Thoracic aorta (tissue), 2 donors: ENCODE measurements at places on chromosomes 13 and 19. TPM values are rescaled to one million over a fixed set of nuclear protein-coding genes. Genes with fewer than 3 reads are reported as not detected.

- DNase-seq: no peak
Measured at GRCh38 chr13:23289917-23290357, 109.2 kb downstream of the SGCG start.

GRCh38 chr19:29259867-29260281 is 46.9 kb upstream of the UQCRFS1 start:
- DNase-seq: no peak

Gene NCAN
- total RNA-seq: not detected

Gene EHD2
- total RNA-seq: 195 TPM

GRCh38 chr19:49676136-49676783 is 811 bp upstream of the PRMT1 start:
- no peak for DNase-seq

GRCh38 chr19:54333586-54334298 is 5.2 kb downstream of the LILRA4 start:
- no peak for DNase-seq

DNA sequence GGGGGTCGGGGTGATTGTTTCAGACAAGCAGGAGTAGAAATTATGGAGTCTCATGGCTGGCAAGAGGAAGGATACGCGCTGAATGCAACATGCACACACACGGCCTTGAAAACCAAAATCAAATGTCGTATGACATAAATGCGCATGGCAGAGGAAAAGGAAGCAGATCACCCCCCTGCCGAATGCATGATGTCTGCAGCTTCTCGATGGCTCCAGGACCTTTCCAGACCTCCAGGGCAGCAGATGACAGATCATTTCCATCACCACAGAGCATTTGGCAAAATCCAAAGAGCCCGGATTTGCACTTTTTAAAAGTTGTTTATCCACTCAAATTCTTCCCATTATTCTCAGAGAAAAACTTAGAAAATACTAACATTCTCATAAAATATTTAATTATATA is 211.7 kb downstream of the NHLRC3 start:
- no peak for DNase-seq

DNA sequence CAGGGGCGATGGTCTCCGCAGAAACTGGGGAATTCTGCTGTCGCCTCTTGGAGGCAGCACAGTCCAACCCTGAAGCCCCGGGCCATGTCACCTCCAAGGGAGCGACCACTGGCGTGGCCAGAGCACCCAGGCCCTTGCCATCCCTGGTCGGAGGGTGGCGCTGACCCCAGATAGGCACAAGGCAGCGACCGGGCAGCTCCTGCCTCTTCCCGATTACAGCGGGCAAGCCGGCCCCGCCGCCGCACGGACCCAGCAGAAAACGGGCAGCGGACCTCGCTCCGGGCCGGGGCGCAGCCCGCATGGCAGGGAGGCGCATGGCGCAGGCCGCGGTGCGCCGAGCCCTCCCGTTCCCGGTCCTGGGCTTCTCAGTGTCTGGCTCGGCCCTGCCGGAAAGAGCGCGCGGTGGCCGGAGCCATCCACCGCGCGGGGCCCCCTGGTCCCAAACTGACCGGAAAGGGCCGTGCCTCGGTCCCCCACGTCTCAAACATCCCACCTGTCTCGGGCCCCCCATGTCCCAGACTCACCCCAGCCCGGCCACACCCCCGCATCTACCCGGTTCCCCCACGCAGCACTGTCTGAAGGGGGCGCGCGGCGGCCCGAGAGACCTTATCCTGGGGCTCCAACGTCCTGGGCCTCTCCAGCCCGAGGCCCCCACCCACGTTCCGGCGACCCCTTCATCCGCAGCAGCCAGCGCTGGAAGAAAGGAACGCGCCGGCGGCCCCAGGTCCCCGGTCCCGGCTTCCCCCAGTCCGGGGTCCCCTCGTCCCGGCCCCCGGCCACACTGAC is 727 bp downstream of the CERS1 start:
- DNase-seq: no peak

Gene ZNF491
- 3.7 TPM for total RNA-seq

- DNase-seq: no peak
Measured at GRCh38 chr13:31761951-31762350, 22.6 kb downstream of the RXFP2 start.

- no peak for DNase-seq
Measured at GRCh38 chr19:47615230-47615629, 6.3 kb downstream of the BICRA start.

DNA sequence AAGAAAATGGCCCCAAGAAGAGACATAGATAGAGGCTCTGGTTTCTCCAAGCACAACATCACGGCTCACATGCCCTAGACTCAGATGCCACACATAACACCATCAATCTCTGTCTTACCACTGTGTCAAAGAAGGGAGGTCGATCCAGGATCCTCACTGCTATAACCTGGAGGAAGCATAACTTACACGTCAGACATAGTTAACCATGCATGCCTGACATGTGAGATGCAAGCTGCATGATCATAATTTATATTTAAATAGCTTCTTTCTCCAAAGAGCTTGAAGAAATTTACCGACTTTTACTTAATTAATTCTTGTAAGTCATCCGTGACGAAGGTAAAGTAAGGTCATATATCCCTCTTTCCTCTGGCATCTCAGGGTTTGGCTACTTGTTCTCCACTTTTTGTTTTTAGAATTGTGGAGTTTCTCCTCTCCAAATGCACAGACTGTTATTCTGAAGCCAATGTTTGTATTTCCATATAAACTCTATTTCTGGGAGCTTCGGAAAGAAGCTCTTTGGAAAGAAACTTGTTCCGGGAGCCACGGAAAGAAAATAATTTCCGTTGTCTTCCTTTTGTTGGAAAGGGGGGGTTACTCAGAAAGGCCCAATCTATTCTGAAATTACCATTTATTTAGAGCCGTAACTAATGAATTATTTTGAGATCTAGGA is 205.6 kb downstream of the LHFPL6 start:
- DNase-seq: no peak

Gene SLC6A16
- total RNA-seq: 2.4 TPM
